ENCODE measurements at places on chromosomes 12 and 14.

DNA sequence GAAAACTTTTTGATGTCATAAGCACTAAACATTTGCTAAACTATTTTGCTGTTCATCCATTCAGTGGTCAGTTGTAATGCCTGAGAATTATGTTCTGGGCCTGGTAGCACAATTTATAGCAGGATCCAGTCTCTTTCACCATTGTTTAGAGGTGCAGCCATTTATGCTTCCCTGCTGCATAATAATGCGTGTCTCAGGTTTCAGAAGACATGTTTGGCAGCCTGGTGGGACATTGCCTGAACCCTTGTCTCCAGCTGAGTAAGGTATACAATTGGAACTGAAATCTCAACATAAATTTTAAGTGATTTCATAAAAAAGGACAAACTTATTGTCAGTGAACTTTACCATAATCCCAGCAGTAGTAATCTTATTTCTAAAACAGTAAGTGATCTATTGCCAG, 94.8 kb downstream of the POLR3B start:
- no peak for DNase-seq

DNA sequence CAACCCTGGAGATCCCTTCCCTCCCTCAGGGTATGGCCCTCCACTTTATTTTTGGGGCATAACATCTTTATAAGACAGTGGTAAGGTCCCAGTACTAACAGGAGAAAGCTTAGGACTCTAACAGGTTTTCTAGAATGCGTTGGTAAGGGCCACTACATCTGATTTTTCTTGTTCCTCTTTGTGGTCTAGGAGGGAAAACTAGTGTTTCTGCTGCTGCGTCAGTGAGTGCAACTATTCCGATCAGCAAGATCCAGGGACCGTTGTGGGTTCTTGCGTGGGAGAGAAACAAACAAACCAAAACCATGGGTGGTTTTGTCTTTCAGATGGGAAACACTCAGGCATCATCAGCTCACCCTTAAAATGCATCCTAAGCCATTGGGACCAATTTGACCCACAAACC, 123.6 kb upstream of the SLC16A7 start:
- DNase-seq: peak; percentile 74

DNA sequence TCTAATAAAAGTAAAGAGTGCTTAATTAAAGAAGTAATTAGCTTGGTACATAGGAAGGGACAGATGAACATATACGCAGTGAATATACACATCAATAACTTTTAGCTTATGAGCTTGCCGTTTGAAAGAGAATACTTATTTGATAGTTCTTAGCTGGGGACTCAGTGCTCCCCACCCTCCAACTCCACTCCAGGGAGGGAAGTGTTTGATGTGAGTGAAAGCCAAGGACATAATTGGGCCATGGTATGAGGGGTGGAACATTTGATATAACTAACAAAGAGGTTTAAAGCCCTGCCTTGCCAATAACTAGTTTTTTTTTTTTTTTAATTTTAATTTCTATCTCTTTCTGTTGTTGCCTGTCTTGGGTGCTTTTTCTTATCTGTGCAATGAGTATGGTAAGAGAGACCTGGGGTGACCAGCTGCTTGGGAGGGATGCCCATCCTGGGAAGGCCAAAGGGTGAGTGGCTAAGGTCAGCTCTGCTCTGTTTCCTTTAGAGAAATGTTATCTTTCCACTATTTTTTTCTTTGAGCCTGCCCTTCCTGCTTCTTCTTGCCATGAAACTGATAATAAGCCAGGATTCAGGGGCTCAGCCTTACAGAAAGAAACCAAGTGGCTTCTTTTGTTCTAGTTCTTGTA, 132.8 kb upstream of the CPSF6 start:
- no peak for DNase-seq

- DNase-seq: peak; percentile 100
These were observed at the start of the genes KNTC1 and RSRC2 for GRCh38 chr12:122526683-122527477. Gene KNTC1, plus strand, starts transcription at chr12:122527249. Its CDS starts 2,815 bp downstream, at chr12:122530064. Gene RSRC2, minus strand, starts transcription at chr12:122526936. Its CDS starts 83 bp downstream, at chr12:122526853.

- DNase-seq: no peak
These were observed 5.3 kb downstream of the BATF start for GRCh38 chr14:75527449-75528163.

- no peak for DNase-seq
These were observed 21.6 kb upstream of the HNF1A start for GRCh38 chr12:120956579-120957300.

Measured in suppressor macrophage (primary cell).